Hepatocyte (in vitro differentiated cells): ENCODE measurements at places on chromosomes 4 and X. TPM values are rescaled to one million over a fixed set of nuclear protein-coding genes. Genes with fewer than 3 reads are reported as not detected.

GRCh38 chr4:35500812-35501211, 743.5 kb downstream of the ARAP2 start:
- DNase-seq = no peak

DNA sequence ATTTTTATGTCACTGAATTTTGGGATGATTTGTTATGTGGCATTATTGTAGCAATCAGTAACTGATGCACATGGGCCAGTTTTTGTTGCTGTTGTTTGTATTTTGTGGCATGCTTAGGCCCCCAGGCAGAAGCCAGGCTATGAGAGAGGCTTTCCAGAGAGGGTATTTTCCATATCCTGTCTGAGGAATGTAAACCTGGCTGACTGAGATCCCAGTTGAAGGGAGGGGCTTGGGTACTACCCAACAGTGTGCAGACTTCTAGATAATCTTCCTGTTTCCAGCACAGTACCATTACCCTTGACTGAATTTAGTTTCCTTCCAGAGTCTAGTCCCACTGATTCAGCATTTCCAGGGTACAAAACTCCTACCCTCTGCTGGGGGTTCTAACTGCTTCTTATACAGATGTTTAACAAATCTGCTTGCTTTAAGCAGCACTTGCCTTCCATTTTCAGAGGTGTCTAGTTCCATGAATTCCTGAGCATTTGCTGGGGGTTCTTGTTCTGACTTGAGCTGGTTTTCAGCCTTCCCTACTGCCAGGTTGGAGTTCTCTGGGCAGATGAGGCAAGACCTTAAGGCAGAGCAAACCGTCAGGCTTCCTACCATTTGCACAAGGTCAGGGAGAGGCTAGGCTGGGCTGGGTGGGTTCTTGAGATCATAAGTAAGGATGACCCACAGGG, 104.7 kb upstream of the EGFL6 start:
- no peak for DNase-seq

- DNase-seq = no peak
Measured at GRCh38 chrX:65755786-65756185, 88.3 kb downstream of the MSN start.

The CLIC2 gene
- total RNA-seq = 0.36 and 2.2 TPM in 2 replicates

The ENPEP gene
- total RNA-seq = 7.1 and 8.7 TPM in 2 replicates

The GRID2 gene
- total RNA-seq = 2.4 and 3.5 TPM in 2 replicates

GRCh38 chr4:38757945-38758600, 24.7 kb downstream of the TLR10 start:
- peak; percentile 48 for DNase-seq

DNA sequence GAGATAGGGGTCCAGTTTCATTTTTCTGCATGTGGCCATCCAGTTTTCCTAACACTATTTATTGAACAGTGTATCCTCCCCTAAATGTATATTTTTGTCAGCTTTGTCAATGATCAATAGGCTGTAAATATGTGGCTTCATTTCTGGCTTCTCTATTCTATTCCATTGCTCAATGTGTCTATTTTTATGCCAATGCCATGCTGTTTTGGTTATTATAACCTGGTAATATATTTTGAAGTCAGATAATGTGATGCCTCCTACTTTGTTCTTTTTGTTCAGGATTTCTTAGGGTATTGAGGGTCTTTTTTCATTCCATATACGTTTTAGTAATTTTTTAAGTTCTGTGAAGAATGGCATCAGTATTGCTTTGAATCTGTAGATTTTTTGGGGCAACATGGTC, 8.7 kb upstream of the CXCL3 start:
- DNase-seq = no peak

The ATP2B3 gene
- 0.12 TPM in 1 of 2 replicates, not detected in the other for total RNA-seq

The REELD1 gene
- total RNA-seq = not detected in 2 replicates

The PTCHD1 gene
- 5.7 and 7.7 TPM in 2 replicates for total RNA-seq

- DNase-seq = no peak
Measured at GRCh38 chrX:103656617-103657016, 27.8 kb downstream of the TCEAL1 start.

The PLK4 gene
- 5.3 and 5.7 TPM in 2 replicates for total RNA-seq

The SOWAHB gene
- 16.2 and 18.9 TPM in 2 replicates for total RNA-seq

The RNF212 gene
- total RNA-seq = 3.0 and 10.4 TPM in 2 replicates

- DNase-seq = no peak
Measured at GRCh38 chrX:107384397-107385105, 64.9 kb upstream of the FRMPD3 start.
